ENCODE measurements at places on chromosomes 6 and 20.
A peak's percentile ranks its signal among the peaks of the same experiment; 100 is the strongest.

DNA sequence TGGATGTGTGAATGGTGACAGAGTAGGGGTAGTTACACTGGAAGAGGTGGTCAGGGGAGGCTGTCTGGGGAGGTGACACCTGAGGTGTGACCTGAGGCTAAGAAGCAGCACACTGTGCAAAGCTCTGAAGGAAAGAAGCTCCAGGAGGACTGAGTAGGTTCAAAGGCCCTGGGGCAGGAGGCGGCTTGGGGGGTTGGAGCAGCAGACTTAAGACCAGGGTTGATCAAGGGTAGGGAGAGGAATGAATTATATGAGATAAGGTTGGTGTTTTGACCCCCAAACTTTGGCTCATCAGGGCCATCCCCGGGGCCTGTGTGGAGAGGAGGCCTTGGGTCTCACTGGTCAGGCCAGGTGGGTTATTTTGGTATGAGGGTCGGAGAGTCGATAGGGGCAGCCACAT, 166.1 kb downstream of the GRM4 start:
- no peak for DNase-seq

GRCh38 chr6:45574014-45574461, 196.3 kb upstream of the SUPT3H start:
- DNase-seq, result no peak

GRCh38 chr20:25054995-25055629, 2.8 kb downstream of the ACSS1 start:
- no peak for DNase-seq

GRCh38 chr6:699319-699718, 6.4 kb upstream of the EXOC2 start:
- DNase-seq, result no peak

DNA sequence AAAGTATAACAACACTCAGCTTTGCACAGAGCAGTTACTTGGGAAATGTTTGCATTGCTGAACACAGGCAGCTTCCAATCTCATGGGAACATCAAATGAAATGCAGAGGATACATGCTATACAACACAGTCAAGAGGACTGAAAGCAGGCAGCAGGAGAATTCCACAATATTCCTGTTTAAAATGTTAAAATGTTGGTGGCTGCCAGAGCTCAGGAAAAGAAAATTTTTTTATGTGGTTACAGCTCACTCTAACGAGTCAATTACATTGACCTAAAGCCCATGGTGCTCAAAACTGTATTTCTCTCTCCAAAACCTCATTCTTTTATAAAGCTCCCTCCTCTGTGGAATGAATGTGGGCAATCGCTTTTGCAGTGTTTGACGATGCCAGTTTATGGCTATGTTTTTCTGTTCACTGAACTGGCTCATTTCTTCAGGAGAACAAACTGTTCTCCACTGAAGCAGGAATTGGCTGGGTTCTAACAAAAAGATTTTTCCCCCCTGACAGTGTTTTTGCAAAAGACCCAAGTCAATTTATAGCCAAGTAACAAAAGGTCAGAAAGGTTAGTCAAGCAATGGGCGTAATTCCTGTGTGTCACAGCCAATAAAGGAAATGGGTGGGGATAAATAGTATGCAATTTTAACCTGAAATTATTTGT, 69.0 kb downstream of the ZHX3 start:
- no peak for DNase-seq

- DNase-seq, result no peak
Observed at GRCh38 chr6:51450248-51450957, 631.7 kb downstream of the TFAP2B start.

- no peak for DNase-seq
Observed at GRCh38 chr6:10405513-10405900, 9.4 kb downstream of the TFAP2A start.

DNA sequence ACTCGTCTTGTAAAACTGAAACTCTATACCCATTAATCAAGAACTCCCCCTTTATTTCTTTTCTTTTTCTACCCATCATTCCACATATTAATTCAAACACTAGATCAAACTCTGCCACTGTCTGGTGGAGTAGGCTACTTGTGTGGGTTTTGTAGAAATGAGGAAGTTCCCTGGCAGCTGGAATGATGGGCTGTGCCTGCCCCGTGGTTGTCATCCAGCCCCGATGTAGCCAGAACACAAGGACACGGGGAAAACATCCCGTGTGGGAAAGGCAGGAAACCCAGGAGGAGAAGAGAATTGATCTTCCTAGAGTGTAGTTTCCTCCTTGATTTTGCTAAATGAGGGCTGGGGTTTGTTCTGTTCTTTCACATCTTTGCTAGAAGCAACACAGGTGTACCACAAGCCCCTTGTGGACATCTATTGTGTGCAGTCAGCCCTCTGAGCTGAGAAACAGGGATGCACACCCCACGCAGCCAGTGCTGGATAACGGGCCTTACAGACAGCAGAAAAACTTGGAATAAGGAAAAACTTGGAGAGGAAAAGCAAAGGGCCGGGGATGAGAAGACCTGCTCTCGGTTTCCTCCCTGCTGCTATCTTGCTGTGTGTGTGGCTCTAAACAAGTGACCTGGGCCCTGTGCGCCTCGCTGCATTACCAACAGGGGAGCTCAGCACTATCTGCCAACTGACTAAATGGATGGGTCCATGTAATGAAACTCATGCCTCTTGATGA, 88.0 kb downstream of the SCML4 start:
- DNase-seq, result no peak

GRCh38 chr6:128046033-128046432, 145.2 kb upstream of the THEMIS start:
- no peak for DNase-seq

- DNase-seq, result peak; percentile 7
Observed at GRCh38 chr6:148653138-148653776, 93.6 kb upstream of the UST start.
